Fibroblast of skin of right quadriceps (primary cell): ENCODE measurements at places on chromosomes 7 and 10.

DNA sequence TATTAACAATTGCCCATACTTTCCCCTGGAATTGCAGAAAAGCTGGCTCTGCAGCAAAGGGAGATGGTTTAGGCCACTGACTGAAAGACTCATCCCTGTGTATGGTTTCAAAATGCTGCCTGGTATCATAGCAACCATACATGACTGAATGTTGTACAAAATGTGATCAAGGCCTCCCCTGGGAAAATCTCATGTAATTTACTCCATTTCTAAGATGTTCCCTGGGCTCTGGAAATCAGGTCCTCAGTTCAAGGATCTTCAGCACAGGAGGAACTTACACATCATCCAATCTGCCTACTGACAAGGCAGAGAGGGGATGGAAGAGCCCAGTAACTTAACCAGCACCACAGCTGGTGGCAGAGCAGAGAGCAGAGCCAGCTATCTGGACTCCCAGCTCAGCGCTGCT is 111.8 kb downstream of the JAZF1 start:
- DNase-seq, result peak; percentile 80

- DNase-seq, result peak; percentile 34
These were observed 15.4 kb upstream of the MEST start for GRCh38 chr7:130476297-130477150.

DNA sequence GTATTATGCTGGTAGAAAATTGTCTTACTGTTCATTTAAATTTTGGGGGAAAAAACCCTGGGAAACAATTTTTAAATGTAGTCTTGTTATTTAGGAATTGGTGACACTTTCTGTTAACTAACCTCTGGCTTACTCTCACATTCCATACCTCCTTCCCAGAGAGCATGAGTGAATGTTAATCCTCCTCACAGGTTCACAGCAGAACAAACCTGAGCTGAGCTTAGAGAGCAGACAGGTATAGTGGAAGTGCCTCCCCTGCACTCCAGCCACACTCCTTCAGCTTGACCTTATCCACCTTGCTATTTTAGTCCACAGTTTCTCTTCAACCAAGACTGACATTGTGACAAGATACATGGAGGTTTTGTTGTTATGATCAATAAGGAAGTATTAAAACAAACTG is 235.9 kb downstream of the FOXP2 start:
- no peak for DNase-seq

GRCh38 chr7:155401231-155401630 is 56.7 kb upstream of the EN2 start:
- no peak for DNase-seq

DNA sequence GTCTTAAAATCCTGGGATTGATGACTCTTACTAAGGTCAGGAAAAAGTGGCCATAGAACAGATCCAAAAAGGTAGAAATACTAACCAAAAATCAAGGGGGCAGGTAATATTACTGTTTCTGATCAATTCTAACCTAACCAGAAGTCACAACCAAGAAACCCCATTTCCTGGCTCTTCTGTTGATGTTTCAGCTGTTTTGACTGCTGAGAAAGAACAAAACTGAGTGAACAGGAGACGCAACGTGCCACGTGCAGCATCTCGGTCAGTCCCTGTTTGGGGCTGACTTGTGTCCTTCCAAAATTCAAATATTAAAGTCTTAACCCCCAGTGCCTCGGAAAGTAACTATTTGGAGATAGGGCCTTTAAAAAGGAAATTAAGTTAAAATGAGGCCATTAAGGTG is 56.8 kb downstream of the JAZF1 start:
- DNase-seq, result no peak

GRCh38 chr7:89001306-89001705 is 205.8 kb upstream of the TEX47 start:
- DNase-seq, result no peak

DNA sequence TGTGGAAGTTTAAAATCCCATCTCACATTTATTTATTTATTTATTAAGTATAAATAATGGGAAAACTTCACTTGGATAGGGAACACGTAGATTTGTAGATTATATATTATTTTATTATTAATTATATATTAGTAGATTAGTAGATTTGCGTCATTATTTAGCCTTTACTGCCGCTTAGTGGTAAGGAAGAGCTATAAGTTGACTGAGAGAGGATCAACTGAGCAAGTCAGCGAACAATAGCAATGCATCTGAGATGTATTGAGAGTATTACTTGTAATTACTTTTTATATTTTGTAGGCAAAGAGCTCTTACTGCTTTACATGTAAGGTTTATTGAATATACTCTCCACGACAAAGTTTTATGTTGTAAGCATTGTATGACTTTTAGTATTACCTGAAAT is 244.5 kb upstream of the ANKRD30A start:
- DNase-seq, result peak; percentile 23
